PC-3 (cell line): ENCODE measurements at places on chromosomes 16 and 17.
A peak's percentile ranks its signal among the peaks of the same experiment; 100 is the strongest.

DNA sequence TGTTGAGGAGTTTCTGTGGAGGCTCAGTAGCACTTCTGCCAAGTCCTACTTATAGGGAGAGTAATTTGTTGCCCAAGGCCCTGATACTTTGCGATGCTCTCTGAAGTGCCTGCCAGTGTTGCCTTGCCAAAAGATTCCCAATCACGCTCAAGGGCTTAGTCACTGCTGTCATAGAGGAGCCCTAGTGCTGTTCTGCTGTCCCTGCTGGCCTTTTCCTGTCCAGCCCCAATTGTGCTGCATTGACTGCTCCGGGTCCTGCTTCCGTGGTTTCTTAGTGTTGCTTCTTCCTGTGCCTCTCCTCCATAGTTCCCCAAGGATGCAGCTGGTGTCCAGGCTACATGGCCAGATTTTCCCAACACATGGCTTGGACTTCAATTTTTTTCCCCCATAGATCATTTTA lies 13.9 kb downstream of the NUP93 start:
- DNase-seq, result no peak

GRCh38 chr17:39071573-39071972 lies 79.9 kb downstream of the PLXDC1 start:
- no peak for DNase-seq

- DNase-seq, result no peak
These were observed 18.6 kb downstream of the SCNN1B start for GRCh38 chr16:23320693-23321092.

DNA sequence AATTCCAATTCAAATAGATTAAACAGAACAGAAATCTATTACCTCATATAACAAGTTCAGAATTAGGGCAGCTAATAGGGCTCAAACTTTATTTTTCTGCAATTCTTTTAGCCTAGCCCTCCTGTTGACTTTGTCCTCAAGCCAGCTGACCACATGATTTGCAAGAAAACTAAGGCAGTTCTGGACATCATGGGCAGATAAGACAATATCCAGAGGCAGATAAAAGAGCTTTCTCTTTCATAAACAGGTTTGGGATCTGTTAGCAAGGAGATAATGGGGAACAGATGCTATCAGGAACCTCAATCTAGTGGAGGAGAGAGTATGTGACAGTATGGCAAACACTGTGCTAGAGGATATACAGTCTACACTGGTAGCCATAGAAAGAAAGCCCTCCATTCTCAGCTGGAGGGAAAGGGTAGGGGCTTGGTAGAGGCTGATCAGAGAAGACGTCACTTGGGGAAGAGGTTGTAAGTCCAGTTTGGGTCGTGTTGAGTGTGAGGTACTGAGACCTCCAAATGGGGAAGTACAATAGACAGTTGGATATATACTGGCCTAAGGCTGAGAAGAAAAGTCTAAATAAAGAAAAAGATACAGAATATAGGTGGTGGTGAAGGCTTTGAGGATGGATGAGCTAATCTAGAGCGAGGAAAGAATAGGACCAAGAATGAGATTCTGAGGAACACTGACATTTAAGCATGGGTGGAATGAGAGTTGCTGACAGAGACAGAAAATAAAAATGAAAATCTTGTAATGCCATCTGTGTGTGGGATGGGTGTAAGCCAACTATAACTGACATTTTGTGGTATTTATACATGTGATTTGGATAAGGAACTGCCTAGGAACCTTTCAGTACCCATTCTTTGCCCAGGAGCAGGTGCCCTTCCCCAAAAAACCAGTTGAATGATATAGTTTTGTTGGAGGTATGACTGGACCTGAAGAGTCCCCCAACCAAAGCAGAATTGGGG lies 67.4 kb downstream of the CYB561 start:
- no peak for DNase-seq

GRCh38 chr17:71870546-71870862 lies 250.3 kb upstream of the SOX9 start:
- no peak for DNase-seq

- DNase-seq, result no peak
These were observed 220.6 kb downstream of the FTO start for GRCh38 chr16:53924331-53925106.

- no peak for DNase-seq
These were observed 94.3 kb downstream of the ABCA8 start for GRCh38 chr17:68860941-68861340.

DNA sequence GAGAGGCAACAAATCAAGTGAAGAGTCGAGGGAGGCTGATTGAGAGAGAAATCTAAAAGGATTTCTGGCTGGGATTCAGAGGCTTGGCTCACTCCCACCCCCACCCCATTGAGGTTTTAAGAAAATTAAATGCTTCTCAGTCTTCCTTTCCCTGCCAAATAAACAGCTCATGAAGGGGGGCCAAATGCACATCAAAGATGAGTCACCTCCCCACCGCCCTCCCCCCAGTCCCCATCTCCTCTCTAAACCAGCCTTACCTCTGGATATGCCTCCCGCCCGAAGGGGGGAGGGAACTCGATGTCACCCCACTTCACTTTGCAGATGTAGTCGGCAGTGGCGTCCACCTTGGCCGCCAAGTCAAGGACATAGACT lies 11.6 kb downstream of the ACLY start:
- peak; percentile 39 for DNase-seq

- no peak for DNase-seq
These were observed 38.4 kb downstream of the ZCCHC14 start for GRCh38 chr16:87454391-87454790.

DNA sequence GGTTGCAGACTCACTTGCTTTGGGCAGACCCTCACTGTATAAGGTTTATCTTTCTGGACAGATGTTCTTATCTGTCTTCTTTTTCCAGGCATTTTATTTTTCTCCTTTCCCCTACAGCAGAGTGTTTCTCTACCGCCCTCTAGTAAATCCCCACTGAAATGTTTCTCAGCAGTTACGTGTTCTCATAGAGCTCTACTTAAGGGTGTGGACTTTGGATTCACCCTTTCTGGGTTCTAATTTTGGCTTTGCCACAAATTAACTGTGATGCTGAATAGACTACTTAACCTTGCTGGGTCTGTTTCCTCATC lies 2.0 kb downstream of the ADAT1 start:
- DNase-seq, result peak; percentile 39

DNA sequence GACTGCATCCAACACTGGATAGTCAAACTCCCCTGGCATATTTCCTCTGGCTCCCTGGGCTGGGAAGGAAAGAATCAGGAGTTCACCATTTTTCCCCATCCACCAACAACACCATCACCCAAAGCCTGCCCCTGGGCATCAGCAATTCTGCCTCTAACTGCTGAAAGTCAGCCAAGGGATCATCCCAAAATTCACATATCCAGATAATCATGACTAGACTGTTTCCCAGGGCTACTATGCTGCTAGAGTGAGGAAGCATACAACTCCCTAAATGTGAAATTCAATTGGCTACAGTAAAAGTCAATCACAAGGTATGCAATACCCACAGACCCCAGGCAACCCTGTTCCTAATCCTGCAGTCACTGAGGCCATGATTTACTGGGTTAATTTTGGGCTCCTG lies 230.6 kb downstream of the C16orf95 start:
- DNase-seq, result peak; percentile 17

DNA sequence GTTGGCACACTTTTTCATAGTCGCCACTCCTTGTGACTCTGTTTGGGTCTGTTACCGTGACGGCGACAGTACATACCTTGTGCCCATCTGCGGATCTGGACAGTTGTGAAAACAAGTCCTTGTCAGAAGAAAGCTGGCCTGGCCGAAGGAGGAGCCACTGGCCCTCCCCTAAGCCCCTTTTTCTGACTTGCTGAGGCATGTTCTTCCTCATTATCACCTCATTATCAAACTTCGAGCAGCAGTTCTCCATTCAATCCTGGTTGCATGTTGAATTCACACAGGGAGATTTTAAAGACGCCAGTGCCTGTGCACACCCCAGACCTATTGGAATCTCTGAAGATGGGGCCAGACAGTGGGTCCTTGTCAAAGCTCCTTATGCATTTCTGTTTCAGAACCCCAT lies 61.1 kb downstream of the CYLD start:
- no peak for DNase-seq

GRCh38 chr17:28648698-28649097 lies 3.7 kb upstream of the BLTP2 start:
- no peak for DNase-seq

DNA sequence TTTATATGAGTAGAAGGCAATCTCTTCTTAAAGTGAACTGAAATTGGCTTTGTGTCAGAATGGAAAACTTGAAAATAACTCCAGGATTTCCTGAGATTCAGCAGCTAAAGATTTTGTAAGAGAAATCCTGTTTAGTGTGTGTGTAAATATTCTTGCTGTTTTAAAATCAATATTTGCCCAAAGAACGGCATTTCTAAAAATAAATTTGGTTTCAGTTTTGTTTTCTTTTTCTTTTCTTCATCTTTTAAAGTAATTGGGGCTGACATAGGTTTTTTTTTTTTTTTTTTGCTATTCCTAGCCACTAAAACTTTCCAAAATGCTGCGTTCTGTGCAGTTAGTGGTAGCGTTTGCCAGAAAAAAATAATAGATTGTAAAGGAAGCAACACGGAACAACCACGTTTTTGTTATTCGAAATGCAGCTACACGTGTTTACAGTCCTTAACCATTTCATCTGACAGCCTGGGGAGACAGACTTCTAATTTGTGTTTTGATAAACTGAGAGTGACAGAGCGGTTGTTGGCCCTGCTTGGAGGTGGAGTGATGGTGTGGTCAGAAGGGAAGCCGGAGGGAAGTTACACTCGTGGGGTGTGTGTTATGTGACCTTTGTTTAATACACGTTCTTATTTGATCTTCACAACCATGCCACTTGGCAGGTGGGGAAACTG lies 21.6 kb upstream of the SMPD3 start:
- DNase-seq, result no peak

GRCh38 chr16:83723244-83723643 lies 84.5 kb upstream of the HSBP1 start:
- DNase-seq, result no peak

GRCh38 chr17:50865060-50865867 lies 890 bp downstream of the TOB1 start:
- DNase-seq, result peak; percentile 53

DNA sequence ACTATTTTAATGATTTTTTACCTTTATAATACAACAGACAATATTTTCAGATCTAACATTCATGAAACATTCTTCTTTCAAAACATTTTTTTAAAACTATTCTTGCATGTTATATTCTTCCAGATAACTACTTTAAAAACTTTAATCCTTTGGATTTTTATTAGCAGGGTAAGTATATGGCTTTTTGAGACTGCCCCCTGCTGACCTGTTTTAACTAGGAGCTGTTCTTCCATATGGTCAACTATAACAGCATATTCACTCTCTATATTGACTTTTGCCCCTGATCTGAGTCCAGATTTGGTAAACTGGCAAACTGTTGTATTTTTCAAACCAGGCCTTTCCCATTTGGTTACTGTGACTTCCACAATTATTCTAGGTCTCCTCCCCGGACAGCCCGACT lies 16.5 kb downstream of the ZNF18 start:
- peak; percentile 41 for DNase-seq

GRCh38 chr17:73039282-73039681 lies 53.2 kb downstream of the SLC39A11 start:
- DNase-seq, result no peak

GRCh38 chr17:71959154-71959553 lies 161.7 kb upstream of the SOX9 start:
- DNase-seq, result peak; percentile 74
